Right cardiac atrium (tissue), 5 donors: ENCODE measurements at places on chromosomes 5 and 9. TPM values are rescaled to one million over a fixed set of nuclear protein-coding genes. Genes with fewer than 3 reads are reported as not detected.
A peak's percentile ranks its signal among the peaks of the same experiment; 100 is the strongest.

- no peak for DNase-seq
These were observed 98.5 kb downstream of the ESM1 start for GRCh38 chr5:54886866-54887265.

DNA sequence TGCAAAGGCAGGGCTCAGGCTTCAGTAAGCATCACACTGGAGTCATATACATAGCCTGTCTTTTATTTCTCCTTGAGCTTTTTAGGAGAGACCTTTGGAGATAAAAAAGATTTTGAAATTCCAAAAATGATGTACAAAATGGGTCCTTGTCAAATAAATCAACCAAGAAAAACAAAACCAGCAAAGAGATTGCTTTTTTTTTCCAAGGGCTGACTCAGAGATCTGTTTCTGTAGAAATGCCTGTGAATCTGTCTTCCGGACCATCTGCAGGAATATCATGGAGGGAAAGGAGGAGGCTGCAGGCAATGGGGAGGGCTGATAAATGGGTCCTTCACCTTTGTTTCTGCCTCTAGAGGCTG lies 77.4 kb downstream of the SLIT3 start:
- DNase-seq: no peak

TLX3 gene
- not detected for total RNA-seq

DNA sequence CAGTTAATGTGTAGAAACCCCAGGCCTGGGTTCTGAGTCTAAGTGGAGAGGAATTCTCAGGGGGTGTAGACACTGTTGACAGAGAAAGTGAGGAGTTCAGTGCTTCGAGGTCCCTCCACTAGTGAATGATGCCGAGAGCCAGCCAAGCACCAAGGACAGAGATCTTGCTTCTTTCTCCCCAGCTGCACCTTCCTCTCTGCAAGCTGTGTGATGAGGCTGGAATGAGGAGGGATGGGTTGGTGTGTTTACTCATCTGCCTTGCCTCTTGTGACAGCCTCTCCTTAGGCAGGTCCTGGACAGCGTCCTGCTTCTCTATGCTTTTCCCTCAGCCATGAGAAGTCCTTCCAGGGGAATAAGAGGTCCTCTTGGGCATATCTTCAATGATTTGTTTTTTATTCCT lies 35.3 kb downstream of the HNRNPH1 start:
- DNase-seq: no peak

- no peak for DNase-seq
These were observed 80.3 kb upstream of the SLC30A5 start for GRCh38 chr5:69013481-69013880.

ARSI gene
- 0.49 TPM for total RNA-seq

RHOBTB3 gene
- total RNA-seq: 115 TPM

DNA sequence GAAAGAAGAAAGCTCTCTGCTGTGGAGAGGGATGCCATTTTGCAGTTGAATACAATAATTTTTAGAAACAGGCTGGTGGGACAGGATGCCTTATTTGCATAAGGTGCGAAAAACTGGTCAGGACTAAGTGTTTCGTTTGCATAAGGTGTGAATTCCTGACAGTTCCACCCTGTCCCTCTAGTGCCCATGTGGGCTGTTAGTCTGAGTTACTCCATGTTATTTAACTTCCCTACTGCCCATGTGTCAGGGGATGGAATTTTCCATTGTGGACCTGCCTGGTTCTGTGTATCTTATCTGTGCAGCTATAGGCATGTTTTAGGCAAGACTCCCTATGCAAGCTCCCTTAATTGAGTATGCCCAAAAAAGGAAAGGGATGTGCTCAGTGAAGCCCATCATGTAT lies 35.3 kb upstream of the NFIL3 start:
- no peak for DNase-seq

DNA sequence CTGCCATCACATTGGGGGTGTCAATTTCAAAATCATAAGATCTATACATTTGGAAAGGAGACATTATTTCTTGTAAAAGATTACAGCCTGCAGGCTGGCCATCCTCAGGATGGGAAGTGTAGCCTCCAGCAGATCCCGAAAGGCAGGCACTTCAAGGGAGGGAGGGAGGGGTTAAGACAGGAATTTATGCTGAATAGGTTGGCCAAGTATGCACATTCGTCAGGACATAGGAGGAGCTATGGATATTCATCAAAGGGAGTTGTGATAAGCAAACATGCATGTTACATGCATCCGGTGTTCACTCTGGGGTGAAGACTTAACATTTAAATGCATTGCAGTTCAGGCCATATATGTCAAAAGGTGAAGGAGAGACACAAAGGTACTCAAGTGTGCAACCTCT lies 119.4 kb downstream of the CEP120 start:
- DNase-seq: no peak

SPINK13 gene
- not detected for total RNA-seq

DNA sequence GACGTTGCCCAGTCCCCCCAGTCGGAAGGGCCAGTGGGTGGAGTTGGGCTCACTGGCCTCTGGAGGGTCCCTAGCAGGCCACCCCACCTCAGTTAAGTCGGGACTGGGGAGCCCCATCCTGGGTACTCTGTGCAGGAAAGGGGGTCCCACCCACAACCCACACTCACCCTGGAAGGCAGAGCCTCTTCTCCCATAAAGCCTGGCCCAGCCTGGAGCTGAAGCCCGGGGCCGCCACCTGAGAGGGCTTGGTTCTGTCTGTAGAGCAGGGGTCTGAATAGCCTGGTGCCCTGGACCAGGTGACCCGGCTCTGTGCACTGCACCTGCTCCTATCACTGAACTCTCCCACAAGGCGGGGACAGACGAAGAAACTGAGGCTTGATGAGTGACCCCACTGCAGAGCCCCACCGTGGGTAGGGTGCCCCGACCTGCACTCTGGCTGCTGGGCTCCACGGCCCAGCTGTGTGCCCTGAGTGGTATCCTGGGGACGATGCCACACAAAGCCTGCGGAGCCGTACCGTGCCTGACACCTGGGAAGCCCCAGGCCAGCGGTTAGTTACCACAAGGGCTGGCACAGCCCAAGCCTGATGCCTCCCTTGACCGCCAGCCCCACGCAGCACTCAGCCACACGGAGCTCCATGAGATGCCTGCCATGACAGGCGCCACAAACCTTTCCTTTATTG lies 7.3 kb downstream of the PTGES2 start:
- DNase-seq: no peak

- no peak for DNase-seq
These were observed 1639.4 kb upstream of the C9orf72 start for GRCh38 chr9:29212397-29213387.

JAKMIP2 gene
- 0.66 TPM for total RNA-seq

- no peak for DNase-seq
These were observed 30.0 kb upstream of the PPP1R2B start for GRCh38 chr5:156819967-156820581.

GRCh38 chr9:85040146-85040545 lies 370.6 kb downstream of the NTRK2 start:
- no peak for DNase-seq

GRCh38 chr5:35061211-35061770 lies 13.5 kb upstream of the AGXT2 start:
- no peak for DNase-seq

DNA sequence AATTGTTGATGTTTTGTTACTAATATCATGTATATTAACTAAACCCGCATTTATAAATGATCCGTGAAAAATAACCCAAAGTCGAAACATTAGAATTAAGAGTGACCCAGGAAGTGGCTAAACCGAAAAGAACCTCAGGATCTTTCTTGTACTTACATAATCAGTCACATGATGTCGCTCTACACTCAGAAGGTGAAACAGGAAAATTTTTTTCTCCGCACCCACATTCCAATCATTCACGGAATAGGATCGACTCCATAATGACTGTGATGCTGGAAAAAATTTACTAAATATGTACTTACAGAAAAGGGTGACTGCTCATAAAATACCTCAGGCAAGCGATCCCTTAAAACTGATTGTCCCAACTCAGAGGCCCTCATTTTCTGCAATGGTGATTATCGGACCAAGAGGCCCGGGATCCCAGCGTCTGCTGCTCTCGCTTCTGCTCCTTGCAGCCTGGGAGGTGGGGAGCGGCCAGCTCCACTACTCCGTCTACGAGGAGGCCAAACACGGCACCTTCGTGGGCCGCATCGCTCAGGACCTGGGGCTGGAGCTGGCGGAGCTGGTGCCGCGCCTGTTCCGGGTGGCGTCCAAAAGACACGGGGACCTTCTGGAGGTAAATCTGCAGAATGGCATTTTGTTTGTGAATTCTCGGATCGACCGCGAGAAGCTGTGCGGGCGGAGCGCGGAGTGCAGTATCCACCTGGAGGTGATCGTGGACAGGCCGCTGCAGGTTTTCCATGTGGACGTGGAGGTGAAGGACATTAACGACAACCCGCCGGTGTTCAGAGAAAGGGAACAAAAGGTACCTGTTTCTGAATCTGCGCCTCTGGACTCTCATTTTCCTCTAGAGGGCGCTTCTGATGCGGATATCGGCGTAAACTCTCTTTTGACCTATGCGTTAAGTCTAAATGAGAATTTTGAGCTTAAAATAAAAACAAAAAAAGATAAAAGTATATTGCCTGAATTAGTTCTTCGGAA lies at the start of gene PCDHA12:
TSS of gene PCDHA12 (plus strand) at position 224 of the 981 bp plus-strand sequence. CDS start at position 389, 165 bp downstream.
- no peak for DNase-seq

DNA sequence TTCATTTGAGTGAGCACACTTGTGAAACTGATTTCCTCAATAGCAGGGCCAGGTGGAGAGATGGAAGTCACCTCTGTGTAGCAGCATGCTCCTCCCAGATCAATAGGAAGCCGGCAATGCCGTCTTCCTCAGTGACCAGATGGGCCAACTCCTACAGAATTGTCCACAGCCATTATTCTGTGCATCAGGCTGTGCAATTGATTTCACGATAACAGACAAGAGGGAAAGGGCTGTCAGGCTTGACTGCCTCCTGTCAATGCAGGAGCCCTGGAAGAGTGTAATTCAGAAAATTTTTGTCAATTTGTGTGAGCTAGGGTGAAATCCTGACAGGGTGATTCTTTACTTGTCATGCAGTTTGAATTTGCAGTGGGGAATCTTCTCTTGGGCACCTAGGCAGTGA lies 838.4 kb upstream of the NUDT12 start:
- no peak for DNase-seq

ORM2 gene
- not detected for total RNA-seq

TTLL11 gene
- total RNA-seq: 3.5 TPM

- DNase-seq: no peak
These were observed 98.1 kb upstream of the TAF11L2 start for GRCh38 chr5:17399931-17400330.

SLC36A2 gene
- total RNA-seq: not detected

GRCh38 chr9:35311891-35312639 lies 150.3 kb downstream of the UNC13B start:
- DNase-seq: peak; percentile 24

UBAP1 gene
- 51.1 TPM for total RNA-seq

VDAC1 gene
- 325 TPM for total RNA-seq

DNA sequence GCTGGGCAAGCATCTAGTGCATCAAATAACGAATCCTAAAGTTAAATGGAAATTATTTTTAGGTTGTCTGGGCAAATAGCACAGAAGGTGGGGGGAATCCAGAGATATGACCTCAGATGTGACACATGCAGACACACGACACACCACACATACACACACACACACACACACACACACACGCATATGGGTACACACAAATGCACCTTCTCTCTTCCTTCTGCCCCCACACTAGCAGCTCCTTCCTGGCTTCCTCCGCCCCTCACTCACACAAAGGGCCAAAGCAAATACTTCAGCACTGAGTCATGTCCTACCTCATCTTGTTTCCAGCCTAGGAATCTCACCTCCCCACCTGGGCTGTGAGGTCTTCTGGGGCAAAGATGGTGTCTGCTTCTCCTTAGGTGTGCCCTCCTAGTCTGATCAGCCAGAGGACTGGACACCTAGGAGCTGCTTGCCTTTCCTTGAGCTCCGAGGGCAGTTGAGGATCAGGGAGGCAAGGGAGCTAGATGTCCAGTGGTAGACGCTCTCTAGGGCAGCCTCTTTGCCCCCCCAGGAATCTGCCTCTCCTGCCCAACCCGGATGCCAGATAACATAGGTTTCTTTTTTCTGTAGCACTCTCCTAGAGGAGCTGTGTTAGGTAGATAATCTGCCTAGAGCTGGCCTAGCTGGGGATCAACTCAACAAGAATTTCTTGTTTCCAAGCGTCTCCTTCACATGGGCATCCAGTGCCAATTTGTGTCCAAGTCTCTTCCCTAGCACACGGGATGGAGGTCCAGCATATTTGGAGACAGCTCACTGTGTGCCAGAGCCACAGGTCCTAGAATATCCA lies 14.3 kb upstream of the JADE2 start:
- no peak for DNase-seq

GRCh38 chr5:40985501-40985900 lies 76.2 kb downstream of the C7 start:
- no peak for DNase-seq

CCL27 gene
- total RNA-seq: not detected

DNA sequence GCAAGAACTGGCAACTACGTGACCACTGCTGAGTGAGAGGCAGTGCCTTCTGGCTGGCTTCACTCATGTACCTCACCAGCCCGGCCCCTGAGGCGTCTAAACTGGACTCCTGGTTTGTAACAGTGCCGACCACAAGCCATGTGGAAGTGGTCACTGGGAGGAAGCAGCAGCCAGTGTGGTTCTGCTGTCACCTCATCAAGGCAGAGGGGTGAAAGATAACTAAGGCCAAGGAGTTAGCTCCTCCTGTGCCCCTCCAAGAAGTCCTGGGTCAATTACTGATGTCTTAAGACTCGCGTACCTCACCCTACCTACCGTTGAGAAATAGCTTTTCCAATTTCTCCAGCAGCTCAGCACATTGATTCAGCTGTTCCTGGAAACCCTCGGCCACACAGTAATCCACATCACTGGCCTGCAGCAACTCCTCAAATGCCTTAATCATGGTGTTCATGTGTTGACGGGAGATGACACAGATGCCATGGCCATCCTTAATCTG lies 142.9 kb downstream of the CDK5RAP2 start:
- peak; percentile 72 for DNase-seq

QRFP gene
- not detected for total RNA-seq

DNA sequence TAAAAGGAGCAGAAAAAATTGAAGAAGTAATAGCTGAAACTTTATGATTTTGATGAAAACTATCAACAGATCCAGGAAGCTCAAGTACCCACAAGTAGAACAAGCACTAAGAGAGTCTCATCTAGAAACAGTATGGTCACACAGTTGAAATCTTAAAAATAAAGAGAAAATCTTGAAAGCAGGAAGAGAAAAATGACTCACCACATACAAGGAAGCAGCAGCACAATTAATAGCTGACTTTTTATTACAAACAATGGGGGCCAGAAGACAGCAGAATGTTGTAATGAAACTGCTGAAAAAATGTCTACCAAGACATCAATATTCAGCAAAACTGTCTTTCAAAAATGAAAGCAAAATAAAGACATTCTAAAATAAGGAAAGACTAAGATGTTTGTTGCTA lies 1108.3 kb upstream of the DMAC1 start:
- no peak for DNase-seq

TEX48 gene
- total RNA-seq: not detected

- peak; percentile 92 for DNase-seq
These were observed 4.0 kb upstream of the TMEM250 start for GRCh38 chr9:136122425-136123383.
